Right kidney (tissue), 9 donors: ENCODE measurements at places on chromosomes 7 and 10.
A peak's percentile ranks its signal among the peaks of the same experiment; 100 is the strongest.

DNA sequence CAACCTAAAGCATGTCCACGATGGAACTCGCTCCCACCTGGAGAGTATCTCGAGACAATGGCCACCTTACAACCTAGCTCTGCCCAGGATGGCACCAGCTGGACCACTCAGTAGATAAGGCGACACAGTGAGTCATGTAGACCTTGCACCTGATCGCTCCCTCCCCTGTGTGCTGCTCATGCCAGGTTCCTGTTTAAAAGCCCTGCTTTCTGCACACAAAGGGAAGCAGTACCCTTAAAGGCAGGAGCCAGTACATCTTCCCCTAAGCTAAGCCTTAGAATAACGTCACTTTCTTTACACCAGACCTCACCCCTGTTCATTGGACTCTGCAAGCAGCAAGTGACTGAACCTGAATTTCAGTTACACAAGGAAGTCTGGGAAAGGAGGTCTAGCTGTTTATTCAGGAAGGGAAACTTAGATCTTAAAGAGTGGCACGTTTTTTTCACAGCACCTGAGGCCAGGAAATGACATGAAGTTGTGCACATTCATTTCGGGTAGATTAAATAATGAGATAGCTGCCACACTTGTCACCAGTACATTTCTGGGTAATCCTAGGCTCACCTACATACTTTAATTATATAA, 117.9 kb downstream of the MTPAP start:
- DNase-seq = no peak

- no peak for DNase-seq
Observed at GRCh38 chr7:4713183-4713784, 31.2 kb downstream of the FOXK1 start.

DNA sequence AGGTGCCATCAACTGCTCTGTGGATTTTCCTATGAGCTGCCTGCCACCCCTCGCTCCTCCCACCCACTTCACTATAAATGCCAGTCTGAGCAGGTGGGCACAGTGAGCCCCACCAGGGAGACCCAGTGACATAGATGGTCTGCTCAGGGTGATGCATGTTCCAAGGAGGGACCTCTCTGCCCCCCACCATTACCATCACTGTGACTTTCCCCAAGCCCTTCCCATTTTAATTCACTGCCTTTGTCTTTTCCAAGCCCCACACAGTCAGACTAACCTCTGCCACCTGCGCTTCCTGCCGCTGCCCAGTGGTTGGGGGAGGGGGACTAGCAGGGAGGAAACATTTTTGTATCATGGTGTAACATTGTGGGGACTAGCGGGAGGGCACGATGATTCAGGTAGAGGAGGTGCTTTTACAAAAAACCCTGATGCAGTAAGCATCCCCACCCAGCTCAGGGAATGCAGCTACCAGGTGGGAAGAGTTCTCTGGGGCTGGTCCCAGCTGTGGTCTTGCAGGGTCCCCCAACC, 24.6 kb downstream of the PRSS2 start:
- no peak for DNase-seq

DNA sequence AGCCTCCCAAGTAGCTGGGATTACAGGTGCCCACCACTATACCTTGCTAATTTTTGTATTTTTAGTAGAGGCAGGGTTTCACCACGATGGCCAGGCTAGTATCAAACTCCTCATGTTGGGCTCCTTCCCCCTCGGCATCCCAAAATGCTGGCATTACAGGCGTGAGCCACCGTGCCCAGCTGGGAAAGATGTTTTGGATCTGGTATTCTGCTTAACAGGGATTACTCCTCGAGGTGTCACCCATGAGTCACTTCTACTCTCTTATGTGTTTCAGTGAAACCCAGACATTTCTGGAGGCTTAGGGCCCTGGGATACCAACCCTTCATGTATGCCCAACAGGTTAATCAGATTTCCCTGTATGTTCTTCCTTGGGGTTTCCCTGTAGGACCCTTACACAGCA, 11.8 kb upstream of the OPN4 start:
- no peak for DNase-seq

GRCh38 chr10:23067939-23068775, 27.2 kb upstream of the MSRB2 start:
- DNase-seq = peak; percentile 63

DNA sequence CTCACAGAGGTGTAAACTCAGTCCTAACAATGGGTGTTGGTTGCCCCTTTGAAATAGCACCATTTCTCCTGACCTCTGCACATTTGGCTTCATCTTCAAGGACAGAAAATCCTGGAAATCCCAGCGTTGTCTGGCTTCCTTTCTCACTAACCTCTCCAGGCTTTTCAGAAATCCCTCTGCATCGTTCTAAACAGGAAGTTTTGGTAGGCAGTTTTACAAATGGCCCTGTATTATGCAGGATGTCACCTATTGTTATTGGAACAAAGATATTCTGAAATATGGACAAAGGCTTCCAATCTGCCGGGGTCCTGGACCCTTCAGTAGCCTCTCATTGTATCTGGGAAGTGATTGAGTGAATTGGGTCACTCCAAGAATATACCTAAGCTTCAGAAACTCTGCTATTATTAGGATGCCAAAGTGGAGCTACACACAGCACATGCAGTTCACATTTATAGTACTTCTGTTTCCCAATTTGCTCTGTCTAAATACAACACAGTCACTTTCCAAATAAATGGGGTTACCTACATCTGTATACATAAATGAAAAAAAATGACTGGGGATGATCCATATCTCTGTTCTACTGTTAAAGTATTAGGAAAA, 134.8 kb upstream of the KLF6 start:
- no peak for DNase-seq

GRCh38 chr10:102668326-102669107, 24.2 kb downstream of the TRIM8 start:
- no peak for DNase-seq

- DNase-seq = no peak
Observed at GRCh38 chr7:76225379-76225778, 23.7 kb downstream of the SRRM3 start.

DNA sequence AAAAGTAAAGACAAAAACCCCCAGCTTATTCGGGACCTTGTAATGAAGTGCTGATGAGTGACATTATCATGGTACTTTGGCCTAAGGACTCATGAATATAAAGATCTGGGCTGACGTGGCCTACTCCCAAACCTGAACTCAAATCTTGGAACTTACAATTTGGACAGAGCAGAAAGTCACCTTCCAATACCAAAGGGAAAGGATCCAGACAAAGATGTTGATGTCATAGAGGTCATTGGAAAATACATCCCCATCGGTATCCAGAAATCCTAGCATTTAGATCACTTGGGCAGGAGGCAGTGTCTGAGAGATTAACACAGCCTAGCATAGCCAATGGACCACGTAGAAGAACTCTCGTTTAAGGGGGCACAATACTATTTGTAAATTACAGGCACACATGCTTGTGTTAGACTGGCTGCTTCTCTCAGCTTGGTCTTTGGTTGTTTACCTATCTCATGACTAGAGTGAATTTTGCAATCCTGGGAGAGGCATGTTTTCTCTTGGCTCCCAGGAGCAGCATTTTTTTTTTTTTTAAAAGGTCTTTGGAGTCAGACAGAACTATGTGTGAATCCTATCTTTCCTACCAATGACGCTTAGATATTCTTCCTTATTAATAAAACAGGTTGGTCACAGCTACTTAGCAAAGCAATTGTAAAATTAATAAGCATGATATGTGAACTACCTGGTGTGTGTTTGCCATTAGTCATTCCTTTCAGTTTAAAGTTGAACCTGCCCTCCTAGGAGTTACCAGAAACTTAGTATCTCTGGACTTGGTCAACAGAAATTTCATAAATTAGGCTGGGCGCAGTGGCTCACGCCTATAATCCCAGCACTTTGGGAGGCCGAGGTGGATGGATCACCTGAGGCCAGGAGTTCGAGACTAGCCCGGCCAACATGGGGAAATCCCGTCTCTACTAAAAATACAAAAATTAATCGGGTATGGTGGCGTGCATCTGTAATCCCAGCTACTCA, 27.8 kb upstream of the MRPS33 start:
- no peak for DNase-seq

GRCh38 chr10:46330894-46331293, 44.1 kb downstream of the ANTXRL start:
- no peak for DNase-seq

DNA sequence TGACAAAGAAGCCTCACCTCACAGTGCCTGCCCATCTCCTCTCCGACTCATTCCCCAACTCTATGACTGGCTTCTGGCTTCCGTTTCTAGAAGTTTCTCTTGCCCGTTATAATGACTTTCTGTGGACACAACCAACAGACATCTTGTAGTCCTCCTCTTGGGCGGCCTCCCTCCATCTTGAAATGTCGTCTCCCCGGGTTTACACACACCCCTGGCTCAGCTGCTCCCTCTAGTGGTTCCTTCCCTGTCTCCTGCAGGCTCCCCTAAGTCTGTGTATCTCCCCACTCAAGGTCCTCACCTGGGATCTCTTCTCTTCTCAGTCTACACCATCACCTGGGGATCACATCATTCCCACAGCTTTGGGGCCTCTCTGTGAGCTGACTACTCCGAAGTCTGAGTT, 123.4 kb upstream of the NEBL start:
- no peak for DNase-seq

DNA sequence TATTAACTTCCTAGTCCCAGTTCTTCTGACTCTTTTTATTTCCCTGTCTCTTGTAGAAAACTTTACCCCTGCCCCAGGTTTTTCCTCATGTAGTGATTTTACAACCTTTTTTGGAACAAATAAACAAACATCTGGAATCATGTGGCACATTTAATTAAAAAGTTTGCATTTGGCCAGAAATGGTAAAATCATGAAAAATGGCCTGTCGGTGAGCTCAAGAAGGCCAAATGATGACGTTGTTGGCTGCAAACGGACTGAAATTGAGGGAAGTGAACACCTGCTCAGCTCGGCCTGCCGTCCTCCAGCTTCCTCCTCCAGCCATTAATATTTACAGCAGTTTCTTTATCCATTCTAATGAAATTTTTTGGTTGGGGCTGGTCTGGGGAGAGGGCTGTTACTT, 902.8 kb downstream of the LRMDA start:
- DNase-seq = no peak

DNA sequence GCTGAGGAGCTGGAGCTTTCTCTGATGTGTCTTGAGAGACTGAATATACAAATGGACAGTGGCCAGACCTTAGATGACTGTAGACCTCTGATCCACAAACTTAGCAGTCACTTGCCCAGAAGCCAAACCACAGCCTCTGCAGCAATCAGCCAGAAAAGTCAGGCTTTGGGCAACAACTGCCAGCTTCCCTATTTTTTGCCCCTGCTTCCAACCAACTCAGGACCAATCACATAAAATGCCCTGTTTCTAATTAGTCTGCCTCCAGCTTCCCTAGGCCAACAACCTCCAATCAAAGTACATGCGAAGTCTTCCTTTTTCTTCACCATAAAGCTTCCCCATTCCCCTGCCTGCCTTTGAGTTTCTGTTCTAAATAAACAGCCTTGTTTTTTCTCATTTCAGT, 37.8 kb upstream of the CACUL1 start:
- no peak for DNase-seq

GRCh38 chr7:110347081-110347480, 743.8 kb upstream of the LRRN3 start:
- DNase-seq = no peak

DNA sequence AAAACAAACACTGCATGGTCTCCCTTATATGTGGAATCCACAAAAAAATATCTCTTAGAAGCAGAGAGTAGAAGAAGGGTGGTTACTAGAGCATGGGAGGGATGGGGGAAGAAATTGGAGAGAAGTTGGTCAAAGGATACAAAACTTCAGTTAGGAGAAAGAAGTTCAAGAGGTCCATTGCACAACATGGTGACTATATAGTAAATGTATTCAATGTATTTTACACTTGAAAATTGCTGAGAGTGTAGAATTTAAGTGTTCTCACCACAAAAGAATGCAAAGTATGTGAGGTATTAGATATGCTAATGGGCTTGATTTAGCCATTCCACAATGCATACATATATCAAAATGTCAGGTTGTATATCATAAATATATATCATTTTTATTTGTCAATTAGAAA, 232.0 kb upstream of the CELF2 start:
- no peak for DNase-seq
